ENCODE measurements at places on chromosomes 7 and 10.
A peak's percentile ranks its signal among the peaks of the same experiment; 100 is the strongest.

DNA sequence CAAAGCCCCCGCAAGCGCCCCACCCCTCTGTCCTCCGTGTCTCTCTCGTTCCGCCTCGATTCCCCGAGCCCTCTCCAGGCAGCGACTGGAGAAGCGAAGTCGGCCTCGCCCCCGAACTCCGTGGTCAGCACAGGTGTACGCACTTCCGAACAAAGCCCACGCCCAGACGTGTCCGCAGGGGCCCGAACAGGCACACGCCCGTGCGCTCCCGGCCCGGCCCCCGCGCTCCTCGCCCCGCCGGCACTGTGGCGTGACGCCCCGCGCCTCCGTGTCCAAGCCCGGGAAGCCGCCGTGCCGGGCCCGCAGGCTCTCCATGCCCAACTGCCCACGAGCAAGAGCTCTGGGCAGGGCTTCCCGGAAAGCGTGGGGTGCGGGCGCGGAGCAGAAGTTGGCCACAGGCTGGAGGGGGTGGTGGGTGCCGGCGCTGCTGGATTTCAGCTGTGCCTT, 662 bp downstream of the NRCAM start:
- DNase-seq, result peak; percentile 8

DNA sequence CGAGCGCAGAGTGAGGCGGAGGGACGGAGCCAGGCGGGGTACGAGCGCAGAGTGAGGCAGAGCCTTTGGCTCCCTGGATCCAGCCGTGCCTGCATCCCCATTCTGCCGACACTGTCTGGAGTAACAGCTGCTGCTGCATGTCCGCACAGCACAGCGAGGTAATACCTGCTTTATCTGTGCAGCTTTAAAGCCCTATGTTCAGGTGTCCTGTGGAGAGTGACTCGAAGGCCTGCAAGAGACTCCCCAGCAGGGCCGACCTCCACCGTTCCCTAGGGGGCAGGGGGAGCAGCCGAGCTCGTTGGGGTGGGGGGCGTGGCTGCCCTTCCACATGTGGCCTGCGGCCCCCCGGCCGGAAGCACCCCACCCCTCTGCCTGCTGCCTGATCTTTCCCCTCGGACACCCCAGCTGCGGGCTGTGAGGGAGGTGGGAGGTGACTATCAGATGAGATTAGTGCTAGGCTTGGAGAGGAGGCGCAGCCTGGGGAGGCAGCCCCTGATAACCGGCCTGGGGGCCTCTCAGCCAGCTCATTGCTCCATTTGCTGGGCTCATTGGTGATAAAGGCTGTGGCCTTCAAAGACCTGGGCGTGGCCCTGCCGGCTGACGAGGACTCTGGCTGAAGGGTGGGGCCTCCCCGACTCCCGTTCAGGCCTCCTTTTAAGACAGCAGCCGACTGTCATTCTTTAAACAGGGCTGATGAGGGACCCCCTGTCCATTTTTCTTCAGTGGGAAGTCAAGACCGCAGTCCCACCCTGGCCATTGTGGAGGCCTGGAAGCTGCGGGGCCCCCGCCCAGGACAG, 8.0 kb downstream of the VENTX start:
- no peak for DNase-seq

GRCh38 chr7:27651702-27652101, 11.0 kb downstream of the HIBADH start:
- DNase-seq, result no peak

GRCh38 chr10:6185039-6185716, 17.6 kb upstream of the PFKFB3 start:
- no peak for DNase-seq

- DNase-seq, result no peak
Measured at GRCh38 chr10:45379891-45380540, 6.0 kb downstream of the ALOX5 start.

- DNase-seq, result no peak
Measured at GRCh38 chr7:152849128-152849527, 89.6 kb downstream of the ACTR3B start.

DNA sequence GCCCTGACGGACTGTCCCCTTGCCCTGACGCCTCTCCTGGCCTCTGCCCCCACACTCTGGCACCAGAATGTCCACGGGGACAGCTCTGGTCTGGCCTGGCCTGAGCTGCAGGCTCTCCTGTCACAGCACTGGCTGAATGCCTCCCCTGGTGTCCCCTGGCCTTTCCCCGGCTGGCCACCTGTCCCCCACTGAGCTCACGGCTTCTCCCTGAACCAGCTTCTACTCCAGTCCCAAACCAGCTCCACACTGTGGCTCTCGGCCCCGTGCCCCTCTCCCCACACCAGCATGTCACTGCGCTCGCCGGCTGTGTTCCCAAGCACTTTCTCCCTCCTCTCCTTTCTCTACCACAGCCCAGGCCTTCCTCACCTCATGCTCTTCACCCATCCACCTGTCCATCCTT, 386.4 kb downstream of the DNAJB6 start:
- no peak for DNase-seq

GRCh38 chr10:49115015-49115795, at the start of gene VSTM4:
Gene VSTM4 (minus strand): TSS chr10:49115522. CDS start chr10:49115485, 37 bp downstream.
- DNase-seq, result no peak
